EL (cell line): ENCODE measurements at places on chromosomes 7 and 10.
A peak's percentile ranks its signal among the peaks of the same experiment; 100 is the strongest.

- DNase-seq = no peak
Observed at GRCh38 chr7:2559283-2559950, 638 bp downstream of the IQCE start.

- no peak for DNase-seq
Observed at GRCh38 chr7:45578467-45578866, 4.3 kb downstream of the ADCY1 start.

- DNase-seq = peak; percentile 60
Observed at GRCh38 chr7:16078076-16078952, 343.0 kb downstream of the CRPPA start.

GRCh38 chr7:143429770-143430698 is 13.2 kb upstream of the TAS2R60 start:
- DNase-seq = peak; percentile 48

DNA sequence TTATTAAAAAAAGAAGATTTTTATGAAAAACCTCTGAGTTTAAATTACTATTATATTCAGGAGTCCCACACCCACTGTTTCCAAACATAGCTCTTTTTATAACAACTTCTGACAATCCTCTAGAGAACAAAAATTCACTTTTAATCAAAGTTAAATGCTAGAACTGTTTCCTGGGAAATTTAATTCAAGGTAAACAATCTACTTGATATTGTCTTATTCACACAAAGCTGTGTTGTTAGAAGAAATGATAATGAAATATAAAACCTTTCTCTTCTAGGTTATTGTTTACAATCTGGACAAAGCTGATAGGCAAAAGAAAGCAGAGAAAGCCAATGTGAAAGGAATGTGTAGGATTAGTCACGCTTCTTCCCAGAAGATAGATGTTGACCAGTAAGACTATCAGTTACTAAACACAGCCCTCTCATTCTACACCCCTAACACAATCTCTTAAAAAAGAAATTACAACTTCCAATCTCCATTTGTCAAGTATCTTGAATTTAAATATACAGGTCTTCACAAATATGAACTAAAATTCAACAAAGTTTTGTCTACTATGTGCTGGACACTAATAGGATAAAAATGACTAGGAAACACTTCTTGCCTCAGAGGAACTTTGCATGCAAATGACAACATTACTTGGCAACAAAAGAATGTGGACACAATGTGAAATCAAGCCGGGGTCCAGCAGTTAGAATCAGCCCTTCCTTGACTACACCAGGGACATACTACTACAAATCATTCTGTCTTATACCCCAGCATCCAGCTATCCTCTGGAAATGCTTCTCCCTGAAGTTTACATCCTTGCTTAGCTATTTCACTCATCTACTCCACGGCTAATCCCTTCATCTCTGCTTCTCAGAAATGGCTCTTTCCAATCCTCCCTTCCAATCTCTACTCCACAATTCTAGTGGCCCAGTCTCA is 123.7 kb downstream of the IMMP2L start:
- DNase-seq = peak; percentile 70

DNA sequence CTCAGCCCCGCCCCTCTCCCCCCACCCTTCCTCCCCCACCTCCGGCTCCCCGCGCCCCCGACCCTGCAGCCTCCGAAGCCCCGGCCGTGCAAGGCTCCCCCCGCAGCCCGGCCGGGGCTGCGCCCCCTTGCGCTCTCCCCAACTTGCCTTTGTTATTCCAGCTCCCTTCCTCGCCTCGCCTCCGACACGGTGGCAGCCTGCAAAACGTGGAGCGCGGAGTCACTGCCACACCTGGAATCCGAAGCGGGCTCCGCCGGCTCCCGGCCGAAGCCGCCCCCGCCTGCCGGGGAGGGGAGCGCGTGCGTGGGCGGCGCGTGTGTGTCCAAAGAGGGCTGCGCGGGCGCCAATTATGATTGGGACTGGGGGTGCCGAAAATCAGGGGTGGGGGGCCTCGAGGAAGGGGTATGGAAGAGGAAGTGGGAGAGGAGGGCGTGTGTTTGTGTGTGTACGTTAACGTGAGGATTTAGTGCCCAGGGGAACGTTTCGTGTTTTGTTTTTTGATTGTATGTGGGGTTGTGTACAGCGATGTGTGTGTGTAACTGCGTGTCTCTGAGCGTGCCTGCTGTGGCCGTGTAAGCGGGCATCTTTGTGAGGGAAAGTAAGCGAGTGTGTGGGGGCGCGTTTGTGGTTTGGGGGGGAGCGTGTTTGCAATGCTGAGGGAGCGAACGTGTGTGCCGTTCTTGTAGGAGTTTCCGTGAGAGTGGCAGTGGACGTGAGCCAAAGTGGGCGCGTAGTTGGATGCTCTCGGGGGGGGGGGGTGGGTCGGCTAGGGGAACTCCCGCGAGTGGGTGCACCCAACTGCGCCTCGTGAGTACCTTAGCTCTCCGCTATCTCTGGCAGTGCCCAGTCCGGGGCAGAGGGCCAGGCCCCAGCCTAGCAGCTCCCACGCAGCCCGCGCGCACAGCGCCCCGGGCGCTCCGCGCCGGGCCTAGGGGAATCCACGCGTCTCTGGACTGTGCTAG is 1.2 kb upstream of the ZMIZ1 start:
- DNase-seq = peak; percentile 82

DNA sequence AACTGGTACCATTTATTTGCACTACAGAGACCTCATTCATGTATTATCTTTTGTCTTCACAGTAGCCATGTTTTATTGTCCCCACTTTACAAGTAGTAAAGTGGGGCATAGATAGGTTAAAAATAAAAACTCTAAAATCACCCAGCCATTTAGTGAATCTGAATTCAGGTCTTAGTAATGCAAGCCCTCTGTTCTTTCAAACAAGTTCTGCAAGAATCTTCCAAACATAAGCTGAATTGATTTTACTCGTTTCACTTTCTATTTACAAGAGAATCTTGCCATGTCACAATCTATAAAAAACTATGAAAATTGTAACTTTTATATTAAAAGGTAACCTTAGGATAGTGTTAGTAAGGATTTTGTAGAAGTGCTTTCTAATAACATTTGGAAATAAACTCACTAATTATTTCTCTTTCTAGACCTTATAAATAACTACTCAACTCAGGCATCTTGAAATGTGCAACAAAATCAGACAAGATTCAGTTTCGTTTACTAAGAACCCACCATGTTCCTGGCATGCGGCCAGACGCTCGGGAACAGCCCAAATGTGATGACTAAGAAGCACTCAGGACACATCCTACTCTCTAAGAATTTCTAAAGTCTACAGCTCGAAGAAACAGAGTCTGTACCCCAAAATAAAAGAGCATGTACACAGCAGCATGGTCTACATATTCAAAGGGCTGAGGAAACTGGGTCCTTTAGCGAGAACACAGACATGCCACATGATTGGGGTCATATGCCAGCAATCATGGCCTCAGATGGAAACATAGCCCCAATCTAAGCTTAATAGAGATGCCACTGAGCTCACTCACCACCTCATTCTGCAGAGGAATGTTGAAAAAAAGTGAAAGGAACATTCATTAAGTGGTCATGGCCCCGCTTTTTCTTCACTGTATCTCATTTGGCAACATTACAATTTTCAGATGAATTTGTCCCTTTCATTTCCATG is 167.6 kb downstream of the AMPH start:
- peak; percentile 82 for DNase-seq

- peak; percentile 96 for DNase-seq
Observed at GRCh38 chr10:29140991-29141390, 147.9 kb upstream of the LYZL1 start.

- DNase-seq = peak; percentile 23
Observed at GRCh38 chr7:45259966-45260646, 102.5 kb downstream of the RAMP3 start.

DNA sequence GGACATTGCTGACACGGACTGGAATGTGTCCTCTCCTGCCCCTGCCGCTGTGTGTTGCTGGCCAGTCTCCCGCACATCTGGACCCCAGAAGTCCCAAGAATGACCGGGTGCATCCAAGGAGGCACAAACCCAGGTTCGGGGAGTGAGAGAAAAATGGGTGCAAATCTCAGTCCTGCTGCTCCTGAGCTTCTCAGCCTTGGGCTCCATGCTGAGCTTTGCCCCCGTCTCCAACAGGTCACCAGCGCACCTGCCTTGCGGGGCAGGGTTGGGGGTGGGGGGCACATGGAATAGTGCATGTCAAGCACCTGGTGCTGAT is 6.0 kb upstream of the NANOS1 start:
- no peak for DNase-seq

DNA sequence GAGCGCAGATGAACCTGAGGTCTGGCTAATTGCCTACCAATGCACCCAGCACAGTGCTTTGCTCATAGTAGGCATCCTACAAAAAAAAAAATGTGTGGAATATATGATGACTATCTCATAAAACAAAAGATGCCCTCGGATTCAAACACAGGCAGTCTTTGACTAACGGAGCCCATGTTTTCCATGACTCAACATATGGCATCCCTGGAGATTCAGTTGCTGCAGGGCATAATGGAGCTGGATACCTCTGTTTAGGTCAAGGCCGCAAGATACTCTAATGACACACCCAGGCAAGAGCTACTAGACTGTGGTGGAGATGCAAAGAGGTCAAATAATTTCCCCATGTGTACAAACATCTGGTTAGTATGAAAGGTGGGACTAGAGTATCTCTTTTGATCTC is 16.3 kb downstream of the CUBN start:
- peak; percentile 89 for DNase-seq

DNA sequence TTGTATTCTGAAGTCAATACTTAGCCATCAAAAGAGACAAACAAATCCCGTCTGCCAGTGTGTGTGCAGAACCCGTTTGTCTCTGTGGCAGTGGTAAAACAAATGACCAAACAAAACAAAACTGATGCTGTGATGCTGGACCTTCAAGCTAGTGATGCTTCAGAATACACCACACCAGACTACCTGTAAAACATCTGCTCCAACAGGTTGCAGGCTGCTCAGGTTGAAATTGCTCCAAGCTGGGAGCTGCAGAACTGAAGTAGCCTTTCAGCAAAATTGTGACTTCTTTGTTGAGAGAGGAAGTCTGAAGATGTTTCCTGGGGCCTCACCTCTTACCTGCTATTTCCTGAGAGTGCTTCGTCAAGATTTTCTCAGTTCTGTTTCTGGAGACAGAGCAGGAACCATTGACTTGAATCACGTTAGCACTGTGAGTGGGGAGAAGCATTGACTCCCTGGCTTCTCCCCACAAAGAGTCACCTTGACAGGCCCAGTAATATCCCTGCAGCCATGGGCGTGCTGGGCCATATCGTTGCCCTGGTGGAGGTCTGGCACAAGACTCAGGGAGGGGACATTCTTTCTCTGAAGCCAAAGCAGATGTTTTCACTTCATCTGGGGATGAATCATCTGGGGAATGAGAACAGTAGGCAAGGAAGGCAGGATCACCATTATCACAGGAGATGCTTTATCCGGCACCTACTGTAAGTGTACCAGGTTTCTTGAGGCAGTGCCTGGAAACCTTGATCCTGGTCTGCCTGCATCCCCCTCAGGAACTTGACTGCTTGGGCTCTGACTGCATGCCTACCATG is 80.2 kb downstream of the RBM20 start:
- no peak for DNase-seq

GRCh38 chr10:36302086-36302485 is 660.0 kb upstream of the FZD8 start:
- DNase-seq = no peak

DNA sequence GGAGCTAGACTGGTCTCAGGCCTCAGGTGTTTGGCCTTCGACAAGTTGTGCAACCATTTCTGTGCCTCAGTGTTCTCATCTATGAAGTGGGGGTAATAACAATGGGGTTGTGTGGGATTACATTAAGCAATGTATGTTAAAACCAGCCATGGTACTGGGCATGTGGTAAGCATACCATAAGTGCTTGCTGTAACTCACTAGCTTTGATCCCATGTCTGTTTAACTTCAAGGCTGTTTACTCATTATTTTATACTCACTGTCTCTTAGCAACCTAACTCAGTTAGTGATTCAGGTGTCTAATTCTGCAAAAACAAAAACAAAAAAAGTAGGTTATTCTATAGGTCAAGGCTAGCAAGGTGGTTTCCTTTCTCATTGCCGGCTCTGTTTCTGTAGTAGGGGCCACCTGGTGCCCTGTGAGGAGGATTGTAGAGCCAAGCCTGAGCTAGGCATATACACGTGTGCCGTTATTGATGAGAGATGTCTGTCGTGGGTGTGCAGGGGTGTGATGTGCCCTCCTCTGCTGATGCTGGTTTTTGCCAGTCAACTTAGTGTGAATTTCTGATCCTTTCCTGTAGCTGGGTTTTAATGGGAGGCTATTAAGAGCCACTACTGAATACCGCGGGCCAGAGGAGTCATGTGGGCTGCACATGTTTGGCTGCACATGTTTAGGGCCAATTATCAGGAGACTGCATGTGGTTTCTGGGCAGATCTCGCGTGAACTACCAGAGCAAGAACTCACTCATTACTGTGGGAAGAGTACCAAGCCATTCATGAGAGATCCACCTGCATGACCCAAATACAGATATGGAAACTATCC is 56.2 kb downstream of the EEPD1 start:
- no peak for DNase-seq

DNA sequence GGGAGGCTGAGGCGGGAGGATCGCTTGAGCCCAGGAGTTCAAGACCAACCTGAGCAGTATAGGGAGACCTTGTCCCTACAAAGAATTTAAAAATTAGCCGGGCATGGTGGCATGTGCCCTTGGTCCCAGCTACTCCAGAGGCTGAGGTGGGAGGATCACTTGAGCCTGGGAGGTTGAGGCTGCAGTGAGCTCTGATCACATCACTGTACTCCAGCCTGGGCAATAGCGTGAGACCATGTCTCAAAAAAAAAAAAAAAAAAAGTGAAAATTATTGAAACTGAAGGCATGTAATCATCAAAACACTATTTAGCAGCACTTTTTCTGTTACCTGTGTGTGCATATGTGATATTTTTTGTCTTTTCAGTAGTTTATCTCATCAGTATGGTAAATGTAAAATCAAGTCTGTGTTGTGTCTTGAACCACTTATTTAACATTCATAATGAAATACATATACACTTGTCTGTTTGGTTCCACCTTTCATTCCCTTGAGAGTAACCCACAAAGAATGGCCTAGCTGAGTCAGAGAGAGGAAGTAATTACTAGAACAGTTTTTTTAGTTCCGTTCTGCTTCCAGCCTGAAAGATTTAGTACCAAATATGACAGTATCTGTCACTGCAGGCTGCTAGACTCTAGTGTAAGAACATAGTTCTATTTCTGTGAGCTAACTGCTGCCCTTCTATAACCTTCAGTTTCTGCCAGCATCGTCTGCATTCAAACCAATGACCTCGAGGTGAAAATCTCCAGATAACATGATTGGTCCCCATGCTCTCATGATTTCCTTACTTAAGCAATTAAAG is 68.6 kb downstream of the MMRN2 start:
- DNase-seq = peak; percentile 68

GRCh38 chr10:124003871-124004662 is 89.3 kb downstream of the CHST15 start:
- DNase-seq = no peak

GRCh38 chr10:110317866-110318850 is 13.4 kb upstream of the SMNDC1 start:
- DNase-seq = no peak
